ENCODE measurements at places on chromosomes 7 and 10.

DNA sequence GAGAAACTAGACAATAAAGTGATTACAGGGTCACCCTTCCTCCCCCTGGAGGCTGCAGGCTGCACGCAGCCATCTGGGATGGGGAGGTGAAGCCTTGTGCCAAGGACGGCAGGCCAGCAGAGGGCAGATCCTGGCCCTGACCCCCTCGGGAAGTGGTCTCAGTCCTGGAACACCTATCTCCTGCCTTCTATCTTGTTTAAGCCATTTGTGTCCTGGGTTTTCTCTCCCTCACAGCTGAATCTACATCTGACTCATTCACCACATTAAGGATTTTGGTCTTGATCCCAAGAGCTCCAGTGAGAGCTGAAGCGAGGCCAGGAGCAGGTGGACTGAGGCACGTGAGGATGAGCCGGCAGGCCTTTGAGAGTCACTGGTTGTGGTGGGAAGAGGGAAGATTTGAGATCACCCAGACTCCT, 16.4 kb upstream of the PARP12 start:
- DNase-seq = no peak

DNA sequence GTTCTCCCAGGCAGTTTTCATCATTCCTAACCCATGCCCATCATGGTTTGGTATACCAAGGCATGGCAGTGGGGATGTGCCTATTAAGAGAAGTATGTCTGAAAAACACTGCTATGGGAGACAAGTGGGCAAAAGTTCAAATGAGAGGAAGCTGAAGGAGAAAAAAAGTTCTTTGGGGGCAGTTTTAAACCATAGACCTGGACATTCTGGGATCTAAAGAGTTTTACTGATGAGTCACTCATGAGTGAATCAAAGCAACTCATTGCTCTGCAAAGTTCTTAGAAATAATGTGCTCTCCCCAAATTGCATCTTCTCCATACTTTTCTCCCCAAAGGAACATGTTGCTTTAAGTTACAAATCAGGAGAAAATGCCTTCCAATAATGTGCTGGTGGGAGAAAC, 256.9 kb upstream of the MTPN start:
- no peak for DNase-seq

DNA sequence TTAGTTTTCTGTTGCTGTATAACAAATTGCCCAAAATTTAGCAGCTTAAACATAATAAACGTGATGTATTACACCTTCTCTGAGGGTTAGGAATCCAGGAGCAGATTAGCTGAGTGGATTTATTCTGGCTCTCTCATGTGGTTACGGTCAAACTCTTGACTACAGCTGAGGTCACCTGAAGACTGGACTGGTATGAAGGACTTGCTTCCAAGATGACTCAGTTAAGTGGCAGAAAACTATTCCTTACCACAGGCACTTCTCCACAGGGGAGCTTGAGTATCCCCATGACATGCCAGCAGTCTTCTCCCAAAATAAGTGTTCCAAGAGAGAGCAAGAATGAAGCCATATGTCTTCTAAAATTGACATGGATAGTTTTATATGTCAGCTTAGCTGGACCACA, 957.2 kb upstream of the GHITM start:
- no peak for DNase-seq

DNA sequence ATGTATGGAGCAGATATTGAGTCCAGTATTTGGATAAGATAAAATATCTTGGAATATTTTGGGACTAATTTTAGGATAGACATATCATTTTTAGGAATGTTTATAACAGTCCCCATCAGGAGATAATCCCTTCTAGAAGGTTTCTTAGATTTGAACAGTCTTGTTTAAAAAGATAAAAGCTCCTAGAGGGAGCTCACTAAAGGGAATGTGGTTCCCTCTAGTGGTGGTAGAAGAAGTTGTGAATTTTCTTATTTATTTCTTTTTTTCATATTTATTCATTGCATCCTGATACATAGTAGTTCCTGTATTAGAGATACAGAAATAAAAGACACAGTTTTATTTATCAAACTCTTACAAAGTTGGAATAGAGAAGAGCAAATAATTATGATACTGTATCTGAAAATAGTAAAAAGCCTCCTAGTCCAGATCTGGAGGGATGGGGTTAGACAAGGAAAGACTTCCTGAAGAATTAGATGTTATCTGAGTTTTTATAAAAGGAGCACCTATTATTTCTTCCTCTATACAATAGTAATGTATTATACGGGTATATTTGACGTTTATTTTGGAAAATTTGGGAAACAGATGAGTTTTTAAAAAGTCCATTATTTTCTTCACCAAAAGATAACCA, 24.5 kb upstream of the KLF14 start:
- peak; percentile 41 for DNase-seq

- DNase-seq = no peak
Observed at GRCh38 chr10:132131581-132132420, 54.9 kb upstream of the DPYSL4 start.

GRCh38 chr10:63128443-63128842, 4.7 kb upstream of the NRBF2 start:
- DNase-seq = no peak

DNA sequence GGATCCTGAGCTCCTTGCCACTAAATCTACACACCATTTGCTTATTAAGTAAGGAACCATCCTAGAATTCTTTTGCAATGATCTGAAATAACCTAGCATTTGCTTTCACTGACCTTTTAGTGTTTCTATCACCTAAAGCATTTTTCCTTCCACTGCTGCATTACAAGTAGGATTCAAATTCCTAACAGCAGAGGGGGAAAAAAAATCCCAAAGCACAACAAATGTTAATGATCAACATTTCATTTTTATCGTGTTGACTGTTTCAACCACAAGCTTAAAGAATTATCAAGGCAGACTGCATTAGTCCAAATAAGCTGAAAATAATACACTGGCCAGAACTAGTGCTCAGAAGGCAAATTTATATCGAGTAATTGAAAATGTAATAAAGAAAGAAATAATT, 174.7 kb upstream of the TCF7L2 start:
- no peak for DNase-seq

- no peak for DNase-seq
Observed at GRCh38 chr10:91294134-91294906, 73.9 kb downstream of the PCGF5 start.

GRCh38 chr7:93146472-93147141, 1.6 kb downstream of the SAMD9L start:
- peak; percentile 30 for DNase-seq

GRCh38 chr7:111833466-111833865, 271.2 kb upstream of the IMMP2L start:
- DNase-seq = no peak

DNA sequence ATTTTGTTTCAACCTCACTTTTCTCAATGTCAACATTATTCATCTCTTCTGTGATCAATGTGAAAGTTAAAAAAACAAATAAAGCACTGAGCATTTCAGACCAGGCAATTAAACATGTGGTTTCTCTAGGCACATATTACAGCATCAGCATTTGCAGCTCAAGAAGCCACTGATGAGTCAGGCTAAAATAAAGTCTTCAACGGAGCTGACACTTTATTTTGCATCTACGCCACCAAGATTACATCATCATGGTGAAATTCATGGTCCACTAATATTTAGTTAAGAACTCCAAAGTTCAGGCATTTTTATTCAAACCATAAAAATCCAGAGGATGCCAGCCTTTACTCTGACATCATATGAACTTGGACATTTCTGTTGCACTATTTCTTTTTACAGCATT, 33.0 kb downstream of the MAGI2 start:
- no peak for DNase-seq

DNA sequence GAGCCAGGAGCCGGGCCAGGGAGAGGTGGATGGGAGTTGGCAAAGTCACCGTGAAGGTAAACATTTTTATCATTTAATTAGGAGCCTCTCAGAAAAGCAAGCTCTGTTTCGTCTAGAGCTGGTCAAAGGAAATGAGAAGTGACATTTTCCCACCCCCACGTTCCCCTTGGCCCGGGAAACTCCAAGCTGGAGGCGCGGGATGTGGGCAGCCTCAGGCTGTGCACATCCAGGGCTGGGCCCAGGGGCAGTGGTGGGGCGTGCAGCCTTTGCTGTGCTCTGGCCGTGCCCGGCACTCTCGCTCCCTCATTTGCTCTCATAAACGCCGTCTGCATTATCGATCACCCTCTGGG, 135.6 kb upstream of the RET start:
- no peak for DNase-seq

DNA sequence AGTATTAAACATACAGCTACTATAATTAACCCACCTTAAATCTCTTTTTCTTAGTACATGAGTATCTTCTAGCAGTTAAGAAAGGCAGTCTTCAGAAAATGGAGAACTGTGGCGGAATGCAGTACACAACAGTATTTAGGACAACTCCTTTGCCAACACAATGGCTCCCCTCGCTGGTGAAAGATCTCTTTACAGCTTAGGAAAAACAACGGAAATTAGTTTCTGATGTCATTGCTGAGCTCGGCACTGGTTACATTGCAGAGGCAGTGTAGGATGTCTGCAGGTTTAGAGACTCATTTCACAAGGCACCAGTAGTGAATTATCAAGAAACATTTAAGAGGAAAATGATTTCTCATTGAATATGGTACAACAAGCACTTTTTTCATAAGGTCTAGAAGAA, 43.4 kb downstream of the GLRX3 start:
- DNase-seq = peak; percentile 68

- no peak for DNase-seq
Observed at GRCh38 chr10:68333058-68333395, 299 bp upstream of the PBLD start.

GRCh38 chr7:81583090-81583489, 186.8 kb downstream of the HGF start:
- no peak for DNase-seq

- no peak for DNase-seq
Observed at GRCh38 chr10:72353965-72354355, 759 bp downstream of the DNAJB12 start.

DNA sequence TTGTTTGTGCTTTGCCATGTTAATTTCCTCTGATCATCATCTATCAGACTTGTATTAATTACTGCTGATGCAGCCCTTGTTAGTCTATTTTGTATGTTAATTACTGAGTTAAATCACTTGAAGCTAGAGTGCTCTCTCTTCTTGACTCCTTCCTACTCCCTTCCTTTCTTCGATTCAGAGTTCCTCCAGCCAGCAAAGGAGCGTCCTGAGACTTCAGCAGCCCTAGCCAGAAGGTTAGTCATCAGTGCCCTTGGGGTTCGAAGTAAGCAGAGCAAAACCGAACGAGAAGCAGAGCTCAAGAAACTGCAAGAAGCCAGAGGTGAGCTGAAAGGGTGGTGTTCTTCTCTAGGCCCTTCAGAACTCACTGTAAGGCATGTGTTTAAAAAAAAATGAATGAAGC, 32.1 kb downstream of the LOXL4 start:
- no peak for DNase-seq

DNA sequence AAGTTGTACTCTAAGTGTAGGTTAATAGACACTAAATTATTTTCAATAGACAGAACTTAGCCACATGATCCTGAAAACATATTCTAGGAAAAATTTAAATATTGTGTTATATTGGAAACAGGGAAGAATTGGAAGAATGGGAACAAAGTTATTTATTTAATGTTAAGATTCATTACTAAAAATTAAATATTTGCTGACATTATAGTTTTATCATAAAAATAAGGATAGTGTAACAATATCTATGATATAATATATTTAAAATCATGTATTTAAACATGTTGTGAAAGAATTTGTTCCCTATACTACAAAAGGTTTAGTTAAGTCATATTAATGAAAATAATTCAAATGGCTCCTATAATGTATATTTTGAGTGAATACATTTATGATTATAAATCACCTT, 120.1 kb upstream of the TEX47 start:
- no peak for DNase-seq

DNA sequence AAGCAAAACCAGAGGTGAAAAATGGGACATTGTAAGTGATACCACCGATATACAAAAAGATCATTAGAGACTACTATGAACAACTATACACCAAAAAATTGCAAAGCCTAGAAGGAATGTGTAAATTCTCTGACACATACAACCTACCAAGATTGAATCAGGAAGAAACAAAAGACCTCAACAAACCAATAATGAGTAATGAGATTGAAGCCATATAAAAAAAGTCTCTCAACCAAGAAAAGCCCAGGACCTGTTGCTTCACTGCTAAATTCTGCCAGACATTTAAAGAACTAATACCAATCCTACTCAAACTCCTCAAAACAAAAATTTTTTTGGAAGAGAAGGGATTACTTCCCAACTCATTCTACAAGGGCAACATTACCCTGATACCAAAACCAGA, 134.0 kb downstream of the TPST1 start:
- no peak for DNase-seq

DNA sequence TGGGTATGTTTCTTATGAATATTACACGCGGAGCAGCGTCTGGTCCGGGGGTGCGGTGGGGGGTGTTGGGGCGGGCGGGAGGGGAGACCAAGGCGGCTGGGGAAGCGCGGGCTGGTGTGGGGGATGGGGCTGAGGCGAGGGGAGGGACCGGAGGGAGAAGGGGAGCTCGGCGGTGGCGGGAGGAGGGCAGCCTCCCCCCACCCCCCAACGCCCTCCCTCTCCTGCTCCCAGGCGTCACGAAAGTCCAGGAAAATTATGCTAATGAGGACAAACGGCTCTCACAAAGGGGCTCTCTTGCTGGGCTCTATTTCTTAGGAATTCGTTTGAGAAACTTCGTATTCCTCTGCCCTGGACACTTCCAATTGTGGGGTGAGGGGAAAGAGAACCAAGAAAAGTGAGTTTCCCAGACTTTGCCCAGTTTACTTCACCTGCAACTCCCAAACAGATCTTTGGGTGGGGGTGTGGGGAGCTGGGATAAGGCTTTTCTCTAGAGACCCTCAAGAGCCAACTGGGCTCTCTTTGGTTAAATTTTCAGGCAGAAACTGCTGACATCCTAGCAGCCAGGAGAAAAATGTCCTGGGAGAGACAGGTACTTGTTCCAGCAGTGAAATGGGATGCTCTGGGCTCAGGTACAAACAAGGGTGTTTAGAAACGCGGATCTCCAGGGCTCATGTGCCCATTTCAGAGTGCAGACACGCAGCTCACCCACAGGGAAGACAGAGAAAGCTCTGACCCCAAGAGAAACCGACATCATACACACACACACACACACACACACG, 11.7 kb upstream of the HOXA2 start:
- no peak for DNase-seq

DNA sequence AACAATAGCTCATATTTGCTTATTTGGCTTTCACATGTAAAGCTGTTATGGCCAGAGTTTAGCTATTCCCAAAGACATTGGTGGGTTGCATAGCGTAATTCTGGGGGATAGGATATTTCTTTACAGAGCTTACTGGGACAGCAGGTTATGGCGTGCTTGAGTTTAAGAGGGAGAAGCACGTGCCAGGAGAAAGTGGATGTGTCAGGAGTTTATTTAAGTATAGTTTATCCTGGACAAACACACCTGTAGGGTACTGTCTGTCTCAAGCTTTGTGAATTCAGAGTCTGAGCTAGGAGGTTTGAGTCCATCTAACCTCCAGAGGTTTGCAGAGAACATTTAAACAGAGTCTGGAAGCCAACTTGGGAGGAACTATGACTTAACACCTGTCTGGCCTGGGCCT, 21.3 kb downstream of the GBF1 start:
- no peak for DNase-seq

All from activated CD4-positive, alpha-beta T cell treated with anti-CD3 and anti-CD28 coated beads, Interleukin-10, Interleukin-2, amounts not matched to agents 100 ng/mL and 50 ng/mL, durations not matched to agents 16 hours and 8 hours (primary cell).